ENCODE measurements at places on chromosomes 4 and X. TPM values are rescaled to one million over a fixed set of nuclear protein-coding genes. Genes with fewer than 3 reads are reported as not detected.

The ZMAT1 gene
- total RNA-seq, result 10.0 TPM

The ADH6 gene
- 0.50 TPM for total RNA-seq

DNA sequence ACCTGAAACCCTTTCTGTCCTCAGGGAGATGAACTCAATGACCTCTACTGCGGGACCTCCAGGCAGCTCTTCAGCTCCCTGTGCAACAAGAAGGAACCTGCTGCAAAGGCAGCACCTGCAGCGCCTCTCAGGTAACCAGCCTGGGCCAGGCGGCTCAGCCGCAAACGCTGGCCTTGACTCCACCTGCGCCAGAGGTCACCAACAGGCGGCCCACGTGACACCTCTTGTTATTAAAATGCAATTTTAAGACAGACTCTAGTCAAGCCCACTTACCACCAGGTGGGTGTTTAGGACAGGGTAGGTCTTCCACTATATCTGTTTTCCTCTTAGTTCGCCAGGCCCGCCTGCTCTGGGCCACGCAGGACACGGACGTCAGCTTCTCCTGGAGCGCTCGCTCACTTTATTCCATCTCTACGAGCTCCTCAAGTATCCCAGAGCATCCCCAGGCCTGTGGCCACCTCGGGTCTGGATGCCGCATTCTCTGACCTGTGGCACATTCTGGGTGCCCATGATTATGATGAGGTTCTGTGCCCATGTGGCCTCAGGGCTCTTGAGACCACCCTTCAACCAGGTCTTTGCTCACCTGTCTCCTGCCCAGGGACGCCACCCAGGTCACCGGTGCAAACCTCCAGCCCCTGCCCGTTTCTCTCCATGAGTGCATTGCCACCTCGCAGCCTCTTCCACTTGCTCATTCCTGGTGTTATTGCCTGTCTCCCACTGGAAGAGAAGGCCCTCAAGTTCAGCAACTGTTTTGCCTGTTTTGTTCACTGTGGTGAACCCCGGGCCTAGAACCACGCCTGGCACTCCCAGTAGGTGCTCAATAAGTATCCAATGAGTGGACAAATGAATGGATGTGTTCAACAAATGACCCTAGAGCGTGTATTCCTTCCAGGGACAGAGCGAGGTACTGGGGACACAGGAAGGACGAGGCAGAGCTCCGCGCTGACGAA is 32.8 kb upstream of the JAKMIP1 start:
- no peaks in the 10 kb centered on the region for H3K4me1 ChIP-seq
- H3K4me3 ChIP-seq, result no peak overlapping the region
- no peak for DNase-seq
- H3K36me3 ChIP-seq, result no peaks in the 10 kb centered on the region
- H3K27ac ChIP-seq, result no peak overlapping the region

DNA sequence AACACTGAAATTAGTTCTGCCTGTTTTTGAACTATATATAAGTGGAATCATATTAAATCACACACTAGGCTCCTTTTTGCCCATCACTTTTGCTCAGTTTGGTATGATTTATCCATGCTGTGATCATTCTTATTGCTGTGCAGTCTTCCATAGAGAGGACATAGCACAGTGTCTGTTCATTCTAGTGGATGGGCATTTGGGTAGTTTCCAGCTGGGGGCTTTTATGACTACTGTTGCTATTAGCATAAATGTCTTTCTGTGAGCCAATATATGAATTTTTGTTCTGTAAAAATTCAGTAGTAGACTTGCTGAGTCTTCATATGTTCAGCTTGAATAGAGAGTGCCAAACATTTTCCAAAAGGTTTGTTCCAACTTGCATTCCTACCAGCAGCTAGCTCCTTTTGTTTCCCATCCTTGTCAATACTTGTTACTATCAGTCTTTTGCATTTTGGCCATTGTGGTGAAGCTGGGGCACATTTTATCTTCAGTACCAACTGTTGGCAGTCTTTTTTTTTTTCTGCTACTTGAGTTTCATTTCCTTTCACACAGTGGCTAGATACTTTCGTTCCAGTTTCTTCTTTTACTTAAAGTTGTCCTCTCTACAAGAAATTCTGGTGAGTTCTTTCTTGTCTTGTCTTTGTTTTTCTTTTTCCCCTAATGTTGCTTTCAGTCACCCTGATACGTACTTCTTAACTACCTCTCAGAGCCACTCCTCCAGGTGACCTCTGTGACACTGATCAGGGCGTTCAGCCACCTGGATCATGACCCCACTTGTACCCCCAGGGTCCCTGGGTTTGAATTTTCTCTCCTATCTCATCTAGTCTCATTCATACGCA is 87.0 kb downstream of the ANXA3 start:
- H3K27ac ChIP-seq, result no peak overlapping the region
- H3K27me3 ChIP-seq, result no peaks in the 10 kb centered on the region
- no peak for DNase-seq
- H3K4me3 ChIP-seq, result no peak overlapping the region

DNA sequence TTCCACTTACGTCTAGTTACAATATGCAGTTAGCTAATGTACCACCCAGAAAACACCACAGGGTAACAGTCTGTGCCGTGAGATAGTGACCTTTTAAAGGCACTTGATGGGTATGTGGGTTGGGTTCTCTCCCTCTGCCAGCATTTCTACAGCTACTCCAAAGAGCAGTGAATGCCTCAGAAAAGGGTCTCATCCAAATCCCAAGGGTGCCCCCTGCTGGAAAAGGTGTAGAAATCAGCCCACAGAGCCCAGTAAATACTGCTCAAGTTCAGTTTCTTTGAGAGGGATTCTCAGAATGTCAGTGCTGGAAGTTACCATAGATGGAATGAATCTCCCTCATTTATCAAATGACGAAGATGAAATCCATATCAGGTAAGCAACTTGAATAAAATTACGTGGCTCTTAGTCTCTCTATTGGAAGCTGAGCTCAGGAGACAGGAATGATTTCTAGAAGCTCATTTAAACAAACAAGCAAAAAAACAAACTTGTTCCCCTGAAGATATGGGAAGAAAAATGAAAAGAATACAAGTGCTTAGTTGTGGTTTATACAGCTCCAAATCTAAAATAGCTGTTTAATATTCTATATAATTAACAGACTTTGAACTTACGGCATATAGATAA is 9.5 kb downstream of the RNF175 start:
- no peak for DNase-seq
- H3K27me3 ChIP-seq, result peaks cover 5% of the 10 kb centered on the region
- H3K4me1 ChIP-seq, result peaks cover 5% of the 10 kb centered on the region
- H3K36me3 ChIP-seq, result no peaks in the 10 kb centered on the region

GRCh38 chr4:123671636-123672404 is 275.2 kb downstream of the SPRY1 start:
- no peaks in the 10 kb centered on the region for H3K36me3 ChIP-seq
- DNase-seq, result no peak
- no peak overlapping the region for H3K4me3 ChIP-seq

DNA sequence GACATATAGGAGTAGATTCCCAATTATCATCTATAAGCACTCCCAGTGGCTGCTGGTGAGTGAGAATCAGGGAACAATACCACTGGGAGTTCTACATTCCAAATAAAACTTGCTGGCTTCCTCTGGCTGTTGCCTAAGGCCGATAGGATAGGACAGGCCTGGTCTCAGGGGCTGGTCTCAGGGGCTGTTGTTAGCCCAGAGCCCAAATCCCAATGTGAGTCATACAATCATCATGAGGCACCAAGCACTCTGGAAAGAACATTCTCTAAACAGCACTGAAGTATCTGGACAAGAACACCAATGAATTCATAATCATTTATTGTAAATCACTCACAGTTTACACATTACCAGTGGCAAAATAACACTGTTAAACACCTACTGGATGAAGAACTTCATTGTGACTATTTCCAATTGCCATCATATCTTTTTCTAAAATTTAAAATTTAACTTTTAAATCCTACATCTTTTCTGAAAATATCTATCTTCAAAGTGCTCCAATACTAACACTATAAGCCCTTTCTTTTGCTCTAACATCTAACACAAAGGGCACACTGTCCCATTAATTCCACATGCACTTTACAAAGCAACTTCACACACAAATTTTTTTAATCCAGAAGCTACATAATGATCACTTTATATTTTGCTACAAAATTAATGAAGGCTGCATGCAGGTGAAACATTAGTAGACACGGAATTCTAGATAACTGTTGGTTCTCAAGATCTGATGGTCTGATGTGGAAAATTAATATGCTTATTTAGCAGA is 67.6 kb upstream of the TMEM150C start:
- no peaks in the 10 kb centered on the region for H3K27me3 ChIP-seq
- DNase-seq, result no peak
- no peak overlapping the region for H3K4me3 ChIP-seq
- H3K4me1 ChIP-seq, result no peaks in the 10 kb centered on the region
- H3K27ac ChIP-seq, result no peak overlapping the region
- no peaks in the 10 kb centered on the region for H3K36me3 ChIP-seq

GRCh38 chr4:16123356-16124084 is 39.7 kb upstream of the PROM1 start:
- no peaks in the 10 kb centered on the region for H3K4me1 ChIP-seq
- no peaks in the 10 kb centered on the region for H3K27me3 ChIP-seq
- H3K4me3 ChIP-seq, result no peak overlapping the region
- DNase-seq, result no peak

DNA sequence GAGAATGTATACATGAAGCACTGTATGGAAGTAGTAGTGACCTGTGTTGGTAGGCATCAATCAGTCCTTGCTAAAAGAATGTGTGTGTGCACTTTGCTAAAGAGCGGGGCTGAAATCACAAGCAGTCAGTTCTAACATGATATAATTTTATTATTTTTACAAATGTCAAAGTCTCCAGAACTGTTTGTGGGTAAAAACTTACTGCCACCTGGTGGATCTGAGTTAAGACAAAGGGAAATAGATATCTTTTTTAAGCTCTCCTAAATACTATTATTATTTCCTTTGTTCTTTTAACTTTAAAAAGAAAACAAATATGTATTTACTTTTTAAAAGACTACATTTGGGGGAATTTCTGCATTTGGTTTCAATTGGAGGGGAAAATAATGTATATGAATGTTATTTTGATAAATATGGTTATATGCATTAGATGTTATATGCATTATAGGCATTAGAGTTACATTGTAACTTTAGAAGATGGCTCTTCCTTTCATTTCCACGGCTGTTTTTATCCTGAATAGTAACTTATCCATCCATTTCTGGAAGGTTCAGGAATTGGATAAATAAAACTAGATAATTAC is 7.8 kb upstream of the CLOCK start:
- no peak for DNase-seq
- H3K27me3 ChIP-seq, result no peaks in the 10 kb centered on the region
- no peak overlapping the region for H3K27ac ChIP-seq
- no peaks in the 10 kb centered on the region for H3K36me3 ChIP-seq

GRCh38 chr4:164136180-164136616 is 617.7 kb upstream of the SMIM31 start:
- no peaks in the 10 kb centered on the region for H3K27me3 ChIP-seq
- DNase-seq, result no peak
- no peaks in the 10 kb centered on the region for H3K4me1 ChIP-seq
- H3K27ac ChIP-seq, result no peak overlapping the region
- no peak overlapping the region for H3K4me3 ChIP-seq
- no peaks in the 10 kb centered on the region for H3K36me3 ChIP-seq

DNA sequence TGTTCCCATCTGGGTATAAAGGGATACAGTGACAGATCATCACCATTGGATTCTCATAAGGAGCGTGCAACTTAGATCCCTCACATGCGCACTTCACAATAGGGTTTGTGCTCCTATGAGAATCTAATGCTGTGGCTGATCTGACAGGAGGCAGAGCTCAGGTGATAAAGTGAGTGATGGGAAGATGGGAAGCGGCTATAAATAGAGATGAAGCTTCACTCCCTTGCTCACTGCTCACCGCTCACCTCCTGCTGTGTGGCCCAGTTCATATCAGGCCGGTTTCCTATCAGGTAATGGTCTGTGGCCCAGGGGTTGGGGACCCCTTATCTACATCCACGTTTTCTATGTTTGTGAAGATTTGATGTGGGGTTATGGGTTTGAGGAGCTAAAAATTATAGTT is 43.7 kb downstream of the FAT4 start:
- no peak overlapping the region for H3K27ac ChIP-seq
- no peak for DNase-seq
- H3K27me3 ChIP-seq, result no peaks in the 10 kb centered on the region
- H3K4me3 ChIP-seq, result no peak overlapping the region
- H3K36me3 ChIP-seq, result no peaks in the 10 kb centered on the region
- H3K4me1 ChIP-seq, result no peaks in the 10 kb centered on the region

DNA sequence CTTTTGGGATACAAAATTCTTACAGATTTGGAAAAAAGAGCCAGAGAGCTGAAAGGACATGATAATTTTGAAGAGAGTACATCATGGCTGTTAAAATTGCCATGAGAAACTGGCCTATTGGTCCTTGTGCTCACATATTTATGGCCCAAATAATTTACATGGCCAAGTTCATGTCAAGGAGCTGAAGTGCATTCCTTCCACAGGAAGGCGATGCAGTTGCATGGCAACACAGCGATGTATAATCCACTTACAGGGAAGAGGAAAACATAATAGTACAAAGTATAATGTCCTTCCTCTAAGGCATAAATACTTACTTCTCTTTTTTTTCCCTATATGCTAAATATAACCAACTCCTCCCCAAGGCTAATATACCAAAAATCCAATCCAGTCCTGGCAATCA is 914.5 kb upstream of the AGA start:
- no peak overlapping the region for H3K27ac ChIP-seq
- no peaks in the 10 kb centered on the region for H3K27me3 ChIP-seq
- no peak overlapping the region for H3K4me3 ChIP-seq
- no peaks in the 10 kb centered on the region for H3K36me3 ChIP-seq

- no peaks in the 10 kb centered on the region for H3K36me3 ChIP-seq
- DNase-seq, result no peak
- no peaks in the 10 kb centered on the region for H3K27me3 ChIP-seq
- no peak overlapping the region for H3K4me3 ChIP-seq
- no peaks in the 10 kb centered on the region for H3K4me1 ChIP-seq
Observed at GRCh38 chrX:150527108-150527507, 41.3 kb upstream of the MTM1 start.

DNA sequence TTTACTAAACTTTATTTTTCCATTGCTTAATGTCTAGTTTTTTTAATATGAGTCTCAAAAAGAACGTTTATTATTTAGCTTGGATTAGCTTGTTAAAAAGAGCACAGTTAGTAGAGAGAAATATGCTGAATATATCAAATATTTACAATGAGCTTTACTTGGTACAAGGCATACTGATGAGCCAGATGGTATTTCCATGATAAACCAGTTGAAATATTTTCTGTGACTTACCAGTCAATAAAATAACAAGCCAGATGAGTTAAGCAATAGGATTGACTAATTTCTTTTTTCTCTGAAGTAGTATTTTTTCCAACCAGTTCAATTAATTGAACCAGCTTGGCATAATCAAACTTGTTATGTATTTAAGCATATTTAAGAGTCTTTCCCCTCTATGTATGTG is 134.1 kb downstream of the KLHL34 start:
- no peaks in the 10 kb centered on the region for H3K4me1 ChIP-seq
- no peaks in the 10 kb centered on the region for H3K27me3 ChIP-seq
- H3K27ac ChIP-seq, result no peak overlapping the region

DNA sequence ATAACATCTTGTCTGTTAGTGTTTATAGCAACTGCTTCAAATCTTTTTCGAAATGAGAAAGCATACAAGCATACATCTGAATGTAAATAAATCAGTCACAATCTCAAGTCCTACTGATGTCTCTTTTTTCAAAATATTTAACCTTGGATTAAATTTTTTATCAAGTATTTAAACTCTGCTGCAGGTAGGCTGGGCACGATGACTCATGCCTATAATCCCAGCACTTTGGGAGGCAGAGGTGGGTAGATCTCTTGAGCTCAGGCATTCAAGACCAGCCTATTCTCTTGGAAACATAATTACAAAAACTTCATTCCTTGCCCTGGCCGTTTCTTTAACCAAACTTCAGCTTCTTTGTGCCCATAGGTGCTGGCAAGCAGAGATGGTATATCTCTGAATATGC is 540.3 kb upstream of the GALNT7 start:
- no peaks in the 10 kb centered on the region for H3K27me3 ChIP-seq
- H3K36me3 ChIP-seq, result no peaks in the 10 kb centered on the region
- H3K4me3 ChIP-seq, result no peak overlapping the region
- no peak overlapping the region for H3K27ac ChIP-seq
- no peak for DNase-seq

Measured in lower lobe of right lung (tissue), 2 donors.